ENCODE measurements at places on chromosomes 2 and 18. TPM values are rescaled to one million over a fixed set of nuclear protein-coding genes. Genes with fewer than 3 reads are reported as not detected.
A peak's percentile ranks its signal among the peaks of the same experiment; 100 is the strongest.

TTR gene
- not detected for polyA plus RNA-seq

BCL2 gene
- polyA plus RNA-seq, result 24.3 TPM

RNF144A gene
- 15.2 TPM for polyA plus RNA-seq

DNA sequence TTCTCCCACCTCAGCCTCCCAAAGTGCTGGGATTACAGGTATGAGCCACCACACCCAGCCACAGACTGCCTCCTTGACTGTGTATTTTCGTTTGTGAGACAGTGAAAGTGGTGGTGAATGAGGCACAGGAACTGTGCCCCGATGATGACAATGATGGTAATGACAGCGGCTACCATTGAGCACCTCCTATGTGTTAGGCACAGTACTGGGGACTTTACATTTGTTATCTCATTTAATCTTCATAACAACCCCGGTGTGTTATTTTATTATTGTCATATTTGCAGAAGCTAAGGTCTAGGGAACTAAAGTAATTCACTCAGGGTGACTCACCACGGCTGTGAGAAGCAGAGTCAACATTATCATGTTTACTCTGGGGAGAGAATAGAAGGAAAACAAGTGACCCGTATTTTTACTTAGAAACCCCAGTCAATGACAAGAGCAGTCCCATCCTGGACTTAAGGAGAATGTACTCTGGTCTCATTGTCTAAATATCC, 77.6 kb upstream of the ALPP start:
- H3K4me1 ChIP-seq, result peaks cover 17% of the 10 kb centered on the region
- DNase-seq, result no peak
- peak overlapping the region; percentile 38 for H3K27ac ChIP-seq
- peak overlapping the region; percentile 17 for H3K4me3 ChIP-seq
- H3K36me3 ChIP-seq, result peaks cover 17% of the 10 kb centered on the region

GRCh38 chr2:157172866-157173578, 84.5 kb upstream of the GALNT5 start:
- H3K27ac ChIP-seq, result no peak overlapping the region
- H3K36me3 ChIP-seq, result no peaks in the 10 kb centered on the region
- H3K4me1 ChIP-seq, result no peaks in the 10 kb centered on the region
- no peak for DNase-seq
